ENCODE measurements at places on chromosomes 5 and 9.

DNA sequence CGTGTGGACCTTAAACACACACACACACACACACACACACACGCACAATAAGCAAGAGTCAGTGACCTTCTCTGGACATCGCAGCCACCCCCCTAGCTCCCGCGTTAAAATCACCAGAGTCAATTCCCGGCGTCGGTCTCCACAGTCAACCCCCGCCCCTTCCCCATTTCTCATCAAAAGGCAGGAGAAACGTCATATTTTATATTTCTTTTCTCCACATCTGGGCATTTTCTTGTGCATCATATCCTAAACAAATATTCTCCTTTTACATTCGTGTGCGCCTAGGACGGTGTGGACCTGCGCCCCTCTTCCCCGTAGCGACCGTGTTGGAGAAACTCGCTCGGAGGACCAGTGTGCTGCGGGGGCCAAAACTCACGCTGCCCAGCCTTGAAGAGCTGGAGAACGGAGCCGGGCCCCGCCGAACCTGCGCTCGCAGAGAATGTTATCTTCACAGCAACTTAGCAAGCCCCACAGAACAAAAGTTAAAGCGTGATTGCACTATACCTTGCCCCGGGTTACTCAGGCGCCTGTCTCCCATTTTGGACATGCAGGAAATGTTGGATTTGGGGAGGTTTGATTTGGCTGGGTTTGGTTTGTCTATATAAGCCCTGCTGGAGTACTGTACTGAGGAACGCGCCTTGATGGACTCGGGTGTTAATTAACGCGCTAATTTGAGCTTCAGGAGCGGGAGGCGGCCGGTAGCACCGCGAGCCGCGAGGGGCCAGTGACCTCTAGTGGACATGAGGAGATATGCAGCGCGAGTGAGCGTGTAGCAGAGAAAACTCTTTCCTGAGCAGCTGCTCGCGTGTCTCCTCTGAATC is 192.4 kb downstream of the MEF2C start:
- DNase-seq: peak; percentile 69
- no peaks in the 10 kb centered on the region for H3K36me3 ChIP-seq
- H3K27me3 ChIP-seq: peaks cover 58% of the 10 kb centered on the region
- H3K4me1 ChIP-seq: peaks cover 7% of the 10 kb centered on the region
- no peak overlapping the region for H3K27ac ChIP-seq
- no peak overlapping the region for H3K4me3 ChIP-seq

DNA sequence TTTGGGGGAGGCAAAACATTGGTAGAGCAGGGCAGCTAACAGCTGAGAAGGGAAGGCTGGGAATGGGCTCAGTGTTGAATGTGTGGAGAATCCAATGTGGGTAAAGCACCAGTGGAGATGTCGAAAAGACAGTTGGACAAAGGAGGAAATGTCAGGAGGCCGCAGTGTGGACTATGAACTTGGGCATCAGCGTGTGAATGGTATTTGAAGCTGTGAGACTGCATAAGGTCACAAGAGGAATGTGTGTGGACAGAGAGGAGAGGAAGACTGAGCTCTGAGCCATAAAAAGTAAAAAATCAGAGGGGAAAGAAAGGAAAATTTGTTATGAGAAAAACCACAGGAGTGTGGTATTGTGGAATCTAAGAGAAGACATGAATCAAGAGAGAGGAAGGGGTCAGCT is 99.4 kb upstream of the ADAMTS16 start:
- H3K4me1 ChIP-seq: no peaks in the 10 kb centered on the region
- DNase-seq: no peak
- no peaks in the 10 kb centered on the region for H3K36me3 ChIP-seq
- no peak overlapping the region for H3K27ac ChIP-seq
- H3K4me3 ChIP-seq: no peak overlapping the region

- peaks cover 6% of the 10 kb centered on the region for H3K4me1 ChIP-seq
- no peak overlapping the region for H3K4me3 ChIP-seq
- DNase-seq: no peak
- peaks cover 12% of the 10 kb centered on the region for H3K27me3 ChIP-seq
- no peaks in the 10 kb centered on the region for H3K36me3 ChIP-seq
These were observed 605.0 kb downstream of the RAB3C start for GRCh38 chr5:59187857-59188256.

- no peaks in the 10 kb centered on the region for H3K36me3 ChIP-seq
- no peak for DNase-seq
- H3K27me3 ChIP-seq: no peaks in the 10 kb centered on the region
- no peaks in the 10 kb centered on the region for H3K4me1 ChIP-seq
- H3K4me3 ChIP-seq: no peak overlapping the region
- H3K27ac ChIP-seq: no peak overlapping the region
These were observed 151.6 kb downstream of the DENND1A start for GRCh38 chr9:123778232-123778902.

DNA sequence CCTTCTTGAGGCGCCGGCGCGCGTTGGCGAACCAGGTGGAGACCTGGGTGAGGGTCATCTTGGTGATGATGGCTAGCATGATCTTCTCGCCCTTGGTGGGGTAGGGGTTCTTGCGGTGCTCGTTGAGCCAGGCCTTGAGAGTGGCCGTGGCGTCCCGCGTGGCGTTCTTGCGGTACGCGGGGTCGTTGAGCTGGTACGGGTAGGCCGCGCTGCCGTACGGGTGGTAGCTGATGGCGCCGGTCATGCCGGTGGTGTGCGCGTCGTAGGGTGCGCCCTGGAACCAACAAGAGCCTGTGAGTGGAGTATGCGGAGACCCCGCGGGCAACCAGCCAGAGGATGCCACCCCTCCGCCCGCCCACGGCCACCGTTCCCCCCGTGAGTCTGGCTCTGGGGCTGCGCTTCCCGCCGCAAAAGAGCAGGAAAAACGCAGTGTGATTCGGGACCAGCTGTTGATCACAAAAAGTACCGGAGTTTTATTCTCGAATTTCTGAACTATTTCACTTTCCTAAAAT is 1.9 kb downstream of the IRX2 start:
- no peak overlapping the region for H3K4me3 ChIP-seq
- H3K4me1 ChIP-seq: no peaks in the 10 kb centered on the region
- no peak for DNase-seq
- H3K27ac ChIP-seq: no peak overlapping the region

- H3K4me3 ChIP-seq: no peak overlapping the region
- H3K27me3 ChIP-seq: no peaks in the 10 kb centered on the region
- DNase-seq: no peak
- H3K36me3 ChIP-seq: no peaks in the 10 kb centered on the region
These were observed 132.1 kb downstream of the GLIS3 start for GRCh38 chr9:4167728-4168127.

DNA sequence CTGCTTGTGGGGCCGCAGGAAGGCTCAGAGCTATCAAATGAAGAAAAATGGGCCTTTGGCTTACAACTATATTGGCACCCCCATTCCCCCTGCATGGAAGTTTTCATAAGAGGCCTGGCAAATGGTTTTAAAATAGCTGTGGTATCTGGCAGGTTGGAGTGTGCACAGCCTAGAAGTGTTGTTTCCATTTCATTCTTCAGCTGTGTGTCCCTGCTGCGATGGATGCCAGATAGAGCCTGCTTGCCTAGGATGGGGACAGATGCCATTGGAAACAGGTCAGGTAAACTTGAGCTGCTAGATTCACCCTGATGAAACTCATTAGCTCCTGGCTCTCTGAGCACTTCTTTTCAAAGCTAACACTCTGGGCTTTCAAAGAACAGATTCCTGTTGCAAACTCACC is 183.3 kb downstream of the IRX1 start:
- H3K27ac ChIP-seq: no peak overlapping the region
- H3K4me3 ChIP-seq: no peak overlapping the region
- DNase-seq: no peak
- H3K36me3 ChIP-seq: no peaks in the 10 kb centered on the region
- no peaks in the 10 kb centered on the region for H3K27me3 ChIP-seq
- no peaks in the 10 kb centered on the region for H3K4me1 ChIP-seq

DNA sequence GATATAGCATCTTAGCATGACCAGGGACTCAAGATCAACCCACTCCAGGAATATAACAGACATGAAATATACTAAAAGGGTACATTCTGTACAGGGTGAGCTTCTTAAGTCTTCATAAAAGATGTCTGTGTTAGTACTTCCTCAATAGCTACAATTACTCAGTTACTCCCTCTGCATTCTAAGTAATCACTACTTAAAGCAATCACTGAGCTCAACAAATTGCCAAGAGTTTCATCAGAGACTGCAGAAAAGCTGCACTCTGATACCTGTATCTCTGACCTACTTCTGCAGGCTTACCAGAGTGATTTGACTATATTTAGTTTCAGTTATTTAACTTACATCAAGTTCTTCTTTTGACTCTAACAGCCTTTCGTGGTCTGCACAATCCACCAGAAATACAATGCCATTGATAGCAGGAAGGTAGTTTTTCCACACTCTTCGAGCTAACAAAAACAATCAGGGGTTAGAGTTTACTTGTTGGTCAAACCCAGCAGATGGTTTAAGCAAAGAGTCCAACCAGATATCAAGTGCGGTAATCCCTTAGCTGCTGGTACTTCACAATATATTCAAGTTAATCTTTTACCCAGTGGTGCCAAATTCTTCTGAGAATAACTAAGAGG is 23.3 kb downstream of the SAR1B start:
- peaks cover 12% of the 10 kb centered on the region for H3K4me1 ChIP-seq
- peaks cover 73% of the 10 kb centered on the region for H3K36me3 ChIP-seq
